Pancreas (tissue), 10 donors: ENCODE measurements at places on chromosomes 1 and 21. TPM values are rescaled to one million over a fixed set of nuclear protein-coding genes. Genes with fewer than 3 reads are reported as not detected.

DNA sequence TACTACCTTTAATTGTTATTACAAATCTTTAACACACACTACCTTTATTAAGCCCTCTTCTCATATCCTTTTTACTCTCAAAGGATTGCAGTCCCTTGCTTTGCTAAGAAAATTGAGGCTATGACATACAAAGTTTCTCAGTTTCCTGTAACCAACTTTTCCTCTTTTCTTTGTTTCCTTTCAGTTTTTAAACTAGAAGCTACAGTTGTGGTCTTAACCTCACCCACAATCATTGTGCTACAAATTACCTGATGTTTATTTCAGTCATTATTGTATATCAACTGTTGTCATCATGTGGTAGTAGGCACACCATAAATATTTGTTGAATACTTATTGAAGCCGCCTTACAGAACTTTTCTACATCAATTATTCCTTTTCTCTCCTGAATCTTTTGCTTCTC is 51.8 kb downstream of the SLAMF6 start:
- H3K36me3 ChIP-seq, result no peaks in the 10 kb centered on the region
- no peaks in the 10 kb centered on the region for H3K4me1 ChIP-seq
- no peak overlapping the region for H3K4me3 ChIP-seq
- no peak for DNase-seq

- H3K4me3 ChIP-seq, result no peak overlapping the region
- H3K27me3 ChIP-seq, result no peaks in the 10 kb centered on the region
- H3K27ac ChIP-seq, result no peak overlapping the region
- no peaks in the 10 kb centered on the region for H3K4me1 ChIP-seq
- H3K36me3 ChIP-seq, result no peaks in the 10 kb centered on the region
These were observed 356.5 kb upstream of the DUSP10 start for GRCh38 chr1:222098404-222098803.

DNA sequence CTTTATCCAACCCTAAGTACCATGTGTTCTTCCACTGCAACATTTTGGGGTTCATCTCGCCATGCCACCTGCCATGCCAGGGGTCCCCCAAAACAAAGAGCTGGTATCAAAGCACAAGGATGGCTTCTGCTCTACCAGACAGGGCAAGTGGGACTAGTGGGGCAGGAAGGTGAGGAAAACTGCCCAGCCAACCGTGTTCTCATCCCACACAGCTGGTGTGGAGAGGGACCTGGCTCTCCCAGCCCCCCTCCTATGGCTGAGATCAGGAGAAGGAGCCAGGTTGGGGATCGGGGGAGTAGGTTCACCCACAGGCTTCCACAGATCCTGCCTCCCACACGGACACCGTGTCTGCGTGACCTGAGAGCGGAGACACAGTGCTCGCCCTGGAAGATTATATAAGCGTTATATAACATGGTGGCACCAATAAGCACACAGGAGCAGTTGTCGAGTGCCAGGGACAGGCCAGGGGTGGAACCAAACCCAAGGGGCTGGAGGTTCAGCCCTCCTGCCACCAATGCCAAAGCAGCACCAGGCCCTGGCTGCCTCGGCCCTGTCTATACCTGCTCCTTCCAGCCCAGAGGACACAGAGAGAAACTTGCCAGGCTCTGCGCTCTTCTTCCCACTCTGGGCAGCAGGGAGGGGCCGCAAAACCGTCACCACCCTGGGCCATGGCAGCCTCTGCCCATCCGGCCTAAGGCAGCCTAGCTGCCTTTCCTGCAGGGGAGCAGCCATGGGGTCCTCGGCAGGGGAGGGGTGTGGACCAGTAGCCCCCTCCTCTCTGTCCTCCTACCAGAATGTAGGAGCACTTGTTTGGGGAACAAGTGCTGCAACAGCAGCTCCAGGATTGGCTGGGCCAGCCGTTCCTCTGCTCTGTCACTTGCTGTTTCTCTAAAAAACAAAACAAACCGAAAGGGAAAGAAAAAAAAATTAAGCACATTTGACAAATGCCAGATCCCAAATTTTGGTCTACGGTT is 43.5 kb downstream of the CD34 start:
- DNase-seq, result peak; percentile 46
- peak overlapping the region; percentile 87 for H3K4me3 ChIP-seq
- no peaks in the 10 kb centered on the region for H3K27me3 ChIP-seq

GRCh38 chr21:38533887-38534286 is 35.6 kb upstream of the ERG start:
- H3K36me3 ChIP-seq, result no peaks in the 10 kb centered on the region
- no peaks in the 10 kb centered on the region for H3K4me1 ChIP-seq
- no peak overlapping the region for H3K27ac ChIP-seq
- DNase-seq, result no peak
- H3K27me3 ChIP-seq, result no peaks in the 10 kb centered on the region

DNA sequence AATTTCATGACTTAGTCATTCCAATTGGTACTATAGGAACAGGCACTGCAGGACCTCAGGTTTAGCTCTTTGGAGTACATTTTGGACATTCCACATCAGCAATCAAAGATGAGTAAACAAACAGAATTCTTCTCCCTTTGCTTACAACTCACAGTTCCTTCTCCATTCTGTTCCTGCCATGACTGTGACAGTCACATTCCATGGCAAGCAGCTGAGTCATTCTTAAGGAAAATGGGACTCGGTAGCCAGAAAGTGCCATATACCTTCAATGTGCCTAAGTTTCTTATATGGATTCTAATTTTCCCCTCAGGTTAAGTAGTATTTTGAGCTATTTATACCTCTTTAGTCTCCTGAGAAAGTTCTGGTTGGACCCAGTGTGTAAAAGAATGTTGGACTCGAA is 25.6 kb downstream of the CRCT1 start:
- DNase-seq, result no peak
- H3K4me3 ChIP-seq, result no peak overlapping the region

DNA sequence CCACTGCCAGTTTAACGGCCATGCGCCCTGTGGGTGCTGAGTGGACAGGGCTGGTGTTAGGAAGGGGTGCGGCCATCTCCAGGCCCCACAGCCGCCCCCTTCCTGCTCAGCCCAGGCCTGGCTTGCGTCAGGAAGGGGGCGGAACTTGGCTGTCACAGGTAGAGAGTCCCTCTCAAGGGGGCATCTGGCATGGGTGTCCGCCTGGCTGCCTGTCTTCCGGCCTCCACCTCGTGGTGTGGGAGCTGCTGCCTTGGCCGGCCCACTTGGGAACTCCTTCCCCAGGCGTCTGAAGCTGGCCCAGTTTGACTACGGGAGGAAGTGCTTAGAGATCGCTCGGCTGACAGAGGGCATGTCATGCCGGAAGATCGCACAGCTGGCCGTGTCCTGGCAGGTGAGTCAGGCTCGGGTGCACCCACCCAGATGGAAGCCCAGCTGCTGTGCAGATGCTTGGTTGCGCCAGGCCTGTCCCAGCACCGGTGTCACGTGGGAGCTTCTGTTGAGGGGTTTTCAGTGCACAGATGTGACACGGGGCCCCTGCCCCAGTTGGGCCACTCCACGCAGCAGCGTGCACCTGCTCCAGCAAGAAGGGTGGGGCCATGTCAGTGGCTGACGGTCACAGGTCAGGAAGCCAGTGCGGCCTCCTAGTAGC is 9.1 kb upstream of the ATAD3B start:
- H3K27ac ChIP-seq, result peak overlapping the region; percentile 58
- H3K4me3 ChIP-seq, result peak overlapping the region; percentile 17
- H3K27me3 ChIP-seq, result no peaks in the 10 kb centered on the region
- no peaks in the 10 kb centered on the region for H3K4me1 ChIP-seq
- H3K36me3 ChIP-seq, result no peaks in the 10 kb centered on the region

FAAH gene
- 19.5 TPM for total RNA-seq

RGSL1 gene
- total RNA-seq, result not detected

HMCN1 gene
- total RNA-seq, result 2.6 TPM

PEX19 gene
- 15.0 TPM for total RNA-seq

DYRK3 gene
- 3.5 TPM for total RNA-seq

NEXN gene
- 2.8 TPM for total RNA-seq
